ENCODE measurements at places on chromosomes 13 and 19.

GRCh38 chr19:16628984-16629691 lies 1.1 kb upstream of the MED26 start:
- DNase-seq = no peak

DNA sequence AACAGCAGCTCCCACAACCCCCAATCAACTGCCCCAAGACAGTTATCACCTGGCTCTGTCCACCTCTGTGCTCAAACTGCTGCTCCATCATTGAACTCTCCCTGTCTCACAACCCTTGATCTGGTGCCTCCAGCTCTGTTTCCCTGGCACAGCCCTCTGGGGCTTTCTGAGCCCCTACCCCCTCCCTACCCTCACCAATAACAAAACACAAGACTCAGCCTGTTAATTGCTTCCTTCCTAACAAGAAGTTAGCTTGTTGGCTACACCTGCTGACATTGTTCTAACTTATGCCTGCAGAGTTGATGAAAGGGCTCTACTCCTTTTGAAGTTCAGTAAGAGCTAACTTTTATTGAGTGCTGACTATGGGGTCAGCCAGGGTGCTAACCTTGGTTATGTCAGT lies 99.4 kb upstream of the FNDC3A start:
- no peak for DNase-seq

GRCh38 chr13:60707878-60708277 lies 310.9 kb downstream of the TDRD3 start:
- DNase-seq = no peak

DNA sequence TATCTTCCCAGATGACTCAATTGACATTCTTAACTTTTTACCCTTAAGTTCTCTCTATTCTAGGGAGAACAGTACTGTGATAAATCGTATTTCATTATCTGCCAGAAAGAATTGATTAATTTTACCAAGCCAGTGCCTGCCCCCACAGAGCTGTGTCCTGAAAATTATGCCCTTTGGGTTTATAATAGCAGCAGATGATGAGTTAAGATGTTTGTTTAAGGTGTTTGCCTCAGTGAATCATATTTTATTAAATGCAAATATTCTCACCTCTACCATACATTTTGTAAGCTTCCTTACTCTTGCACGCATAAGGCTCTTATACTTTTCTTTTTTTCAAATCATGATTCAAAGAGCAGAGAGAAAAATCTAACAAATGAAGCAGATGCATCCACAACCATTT lies 318.6 kb downstream of the DCT start:
- DNase-seq = no peak

DNA sequence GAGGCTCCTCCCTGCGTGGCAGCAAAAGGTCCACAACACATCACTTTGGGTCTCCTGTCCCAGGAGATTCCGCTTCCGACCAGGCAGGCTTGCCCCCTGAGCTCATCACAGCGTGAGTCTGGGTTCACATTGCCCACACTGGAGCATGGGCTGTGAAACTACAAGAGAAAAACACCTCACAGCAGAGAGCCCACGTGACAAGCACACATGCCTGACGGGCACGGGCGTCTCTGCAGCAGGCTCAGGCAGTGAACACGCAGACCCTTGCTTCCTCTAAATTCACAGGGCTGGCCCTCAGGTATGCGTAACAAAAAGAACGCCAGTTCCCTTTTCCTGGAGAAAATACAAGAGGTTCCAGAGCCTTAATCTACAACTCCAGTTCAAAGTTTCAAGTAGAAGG lies 41.9 kb downstream of the RASA3 start:
- DNase-seq = no peak

- DNase-seq = no peak
Measured at GRCh38 chr13:23671897-23672296, 101.7 kb downstream of the TNFRSF19 start.

- peak; percentile 74 for DNase-seq
Measured at GRCh38 chr19:58181902-58182576, 822 bp upstream of the ZNF274 start.

- DNase-seq = peak; percentile 36
Measured at GRCh38 chr19:2488942-2489731, 13.2 kb downstream of the GADD45B start.

GRCh38 chr13:28958018-28958417 lies 137.9 kb downstream of the MTUS2 start:
- no peak for DNase-seq

GRCh38 chr13:113747291-113747833 lies 11.7 kb upstream of the TMEM255B start:
- no peak for DNase-seq

GRCh38 chr19:2334986-2335846 lies 6.7 kb downstream of the SPPL2B start:
- no peak for DNase-seq

GRCh38 chr13:43572656-43573360 lies 214.0 kb downstream of the ENOX1 start:
- no peak for DNase-seq

DNA sequence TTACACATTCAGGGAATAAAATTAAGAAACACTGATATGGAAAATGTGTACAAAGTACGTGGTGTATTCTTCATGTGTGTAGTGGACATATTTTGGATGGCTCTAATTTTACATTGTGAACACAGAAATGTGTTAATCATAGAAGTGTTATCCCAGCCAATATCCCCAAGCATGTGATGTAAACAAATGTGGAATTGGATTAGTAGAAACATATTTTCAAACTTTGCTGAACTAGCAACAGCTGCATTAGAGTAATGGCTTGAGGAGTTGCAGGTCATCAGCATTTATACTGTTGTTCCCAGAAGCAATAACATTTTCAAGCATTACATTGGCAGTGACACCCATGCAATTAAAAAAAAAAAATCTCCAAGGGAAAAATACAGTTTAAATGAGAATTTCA lies 600.6 kb downstream of the SLITRK1 start:
- DNase-seq = no peak

DNA sequence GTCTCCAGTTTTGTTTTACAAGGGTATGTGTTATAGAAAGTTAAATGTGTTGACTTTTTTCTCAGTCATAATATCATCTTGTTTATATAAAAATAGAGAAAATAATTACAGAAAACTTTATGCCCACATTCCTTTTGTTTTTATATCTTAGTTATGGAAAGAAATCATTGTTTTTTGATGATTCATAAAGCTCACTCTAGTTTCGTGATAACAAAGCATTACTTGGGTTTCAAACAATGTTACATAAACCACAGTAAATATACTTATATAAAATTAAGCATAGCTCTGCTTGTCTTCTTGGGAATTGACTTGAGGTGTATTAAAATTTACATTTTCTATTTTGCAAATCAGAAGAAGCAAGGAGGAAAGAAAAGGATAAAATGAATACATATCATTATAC lies 111.8 kb downstream of the SGCG start:
- DNase-seq = no peak

DNA sequence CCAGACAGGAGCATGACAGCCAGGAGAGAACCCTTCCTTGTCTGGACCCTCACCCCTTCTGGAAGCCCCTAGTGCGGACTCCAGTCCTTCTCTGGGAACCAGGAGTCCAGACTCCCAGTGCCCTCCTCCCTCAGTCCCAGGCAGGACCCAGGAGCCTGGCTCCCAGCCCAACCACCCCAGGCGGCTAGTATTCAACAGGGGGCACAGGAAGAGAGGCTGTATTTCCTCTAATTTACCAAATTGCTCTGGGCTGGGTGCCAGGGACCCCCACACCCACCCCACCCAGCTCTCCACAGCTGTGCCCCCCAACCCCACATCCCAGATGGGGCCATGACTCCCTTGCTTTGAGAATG lies 3.3 kb downstream of the GRIN2D start:
- DNase-seq = no peak
